ENCODE measurements at places on chromosomes 2 and 18.

DNA sequence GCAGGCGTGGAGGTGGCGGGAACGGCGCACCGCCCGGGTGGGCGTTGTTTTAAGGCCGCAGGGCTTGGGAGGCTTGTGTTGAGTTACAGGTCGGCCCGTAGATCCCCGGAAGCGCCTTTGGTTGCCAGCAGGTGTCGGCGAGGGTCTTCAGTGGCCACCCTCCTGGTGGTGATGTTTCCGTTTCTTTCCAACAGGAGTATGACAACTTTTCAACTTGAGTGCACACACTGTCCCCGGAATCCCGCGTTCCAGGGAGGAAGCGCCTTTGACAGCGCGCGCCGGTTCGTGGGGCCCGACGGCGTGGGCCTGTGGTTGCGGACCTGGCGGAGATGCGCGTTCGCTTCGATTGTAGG, 1.0 kb upstream of the HDAC4 start:
- DNase-seq: no peak
- H3K36me3 ChIP-seq: no peaks in the 10 kb centered on the region
- peaks cover 23% of the 10 kb centered on the region for H3K4me1 ChIP-seq
- peak overlapping the region; percentile 98 for H3K27ac ChIP-seq

GRCh38 chr18:59275406-59275949, 2.2 kb upstream of the RAX start:
- H3K27ac ChIP-seq: no peak overlapping the region
- no peak overlapping the region for H3K4me3 ChIP-seq
- DNase-seq: no peak

DNA sequence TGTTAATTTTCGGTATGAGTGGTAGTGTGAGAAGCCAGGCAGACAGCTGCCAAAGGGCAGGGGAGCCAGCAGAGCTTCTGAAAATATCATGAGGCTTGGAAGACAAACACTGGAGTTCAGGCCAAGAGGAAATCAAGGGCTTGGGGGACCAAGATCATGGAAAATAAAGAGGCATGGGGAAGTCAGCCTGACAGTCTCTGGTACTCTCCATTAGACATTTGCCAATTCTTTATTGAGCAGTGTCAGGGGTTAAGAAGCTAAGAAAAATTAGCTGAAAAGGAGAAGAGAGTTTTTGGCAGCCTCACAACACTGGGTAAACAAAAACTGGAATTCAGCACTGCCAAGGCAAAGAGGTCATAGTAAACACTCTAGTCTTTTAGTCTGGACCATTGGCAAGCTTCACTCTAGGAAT, 612.7 kb downstream of the EPHA4 start:
- no peaks in the 10 kb centered on the region for H3K4me1 ChIP-seq
- no peak for DNase-seq
- H3K27ac ChIP-seq: no peak overlapping the region

DNA sequence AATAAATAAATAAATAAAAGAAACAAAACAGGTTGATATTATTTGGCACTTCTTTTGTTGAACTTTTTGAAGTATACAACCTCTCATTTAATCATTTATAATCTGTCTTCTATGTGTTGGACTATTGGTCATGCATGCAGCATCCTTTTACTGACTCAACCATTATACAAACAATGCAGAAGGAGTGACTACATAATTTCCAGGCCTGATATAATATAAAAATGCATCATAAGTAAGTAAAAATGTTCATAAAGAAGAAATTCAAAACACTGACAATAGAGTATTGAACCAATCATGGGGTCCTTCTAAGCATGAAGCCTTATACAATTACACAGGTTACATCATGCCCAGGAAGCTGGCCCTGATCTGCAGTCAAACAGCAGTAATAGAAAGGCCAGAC, 141.5 kb upstream of the FN1 start:
- no peaks in the 10 kb centered on the region for H3K36me3 ChIP-seq
- no peak overlapping the region for H3K27ac ChIP-seq
- no peaks in the 10 kb centered on the region for H3K27me3 ChIP-seq
- no peak for DNase-seq
- no peak overlapping the region for H3K4me3 ChIP-seq

GRCh38 chr2:239700686-239701345, 300.0 kb upstream of the HDAC4 start:
- H3K4me3 ChIP-seq: no peak overlapping the region
- H3K4me1 ChIP-seq: no peaks in the 10 kb centered on the region
- no peak overlapping the region for H3K27ac ChIP-seq
- no peak for DNase-seq

DNA sequence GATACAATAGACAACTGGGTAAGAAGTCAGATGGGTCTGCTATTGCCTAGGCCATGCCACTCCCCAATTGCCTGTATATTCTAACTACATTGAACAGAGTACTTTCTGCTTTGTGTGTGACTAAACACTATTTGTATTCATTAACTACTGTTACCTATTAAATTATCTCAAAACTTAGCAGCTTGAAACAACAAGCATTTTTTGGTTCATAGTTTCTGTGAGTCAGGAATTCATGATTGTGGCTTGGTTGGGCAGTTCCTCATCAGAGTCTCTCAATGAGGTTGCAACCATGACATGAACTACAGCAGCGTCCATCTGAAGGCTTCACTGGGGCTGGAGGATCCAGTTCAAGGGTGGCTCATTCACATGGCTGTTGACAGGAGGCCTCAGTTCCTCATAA, 205.7 kb downstream of the EN1 start:
- no peak overlapping the region for H3K4me3 ChIP-seq
- no peak overlapping the region for H3K27ac ChIP-seq
- no peaks in the 10 kb centered on the region for H3K27me3 ChIP-seq
- H3K4me1 ChIP-seq: no peaks in the 10 kb centered on the region

DNA sequence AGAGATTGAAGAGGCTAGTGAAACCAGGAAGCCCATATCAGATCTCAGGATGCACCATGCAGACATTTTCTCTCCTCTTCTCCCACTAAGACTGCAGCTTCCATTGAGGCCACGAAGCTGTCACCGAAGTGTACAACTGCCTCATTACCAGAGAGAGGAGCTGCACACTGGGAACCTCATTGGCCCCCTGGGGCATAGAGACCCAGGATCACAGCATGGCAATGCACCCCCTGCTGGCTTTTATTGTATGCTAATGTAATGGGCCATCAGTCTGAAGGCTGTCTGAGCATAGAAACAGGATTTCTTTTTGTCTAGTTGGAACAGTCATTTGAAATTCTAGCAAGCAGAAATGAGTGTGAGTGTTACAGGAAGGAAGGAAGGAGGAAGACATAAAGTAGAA, 861.6 kb upstream of the CELF4 start:
- H3K36me3 ChIP-seq: no peaks in the 10 kb centered on the region
- no peaks in the 10 kb centered on the region for H3K27me3 ChIP-seq
- no peak overlapping the region for H3K27ac ChIP-seq
- H3K4me3 ChIP-seq: no peak overlapping the region
- DNase-seq: no peak

GRCh38 chr2:88003074-88003755, 13.1 kb downstream of the RNU2-63P start:
- no peak overlapping the region for H3K4me3 ChIP-seq
- H3K36me3 ChIP-seq: no peaks in the 10 kb centered on the region
- H3K27me3 ChIP-seq: peaks cover 3% of the 10 kb centered on the region
- no peak overlapping the region for H3K27ac ChIP-seq
- DNase-seq: no peak
- peaks cover 5% of the 10 kb centered on the region for H3K4me1 ChIP-seq

DNA sequence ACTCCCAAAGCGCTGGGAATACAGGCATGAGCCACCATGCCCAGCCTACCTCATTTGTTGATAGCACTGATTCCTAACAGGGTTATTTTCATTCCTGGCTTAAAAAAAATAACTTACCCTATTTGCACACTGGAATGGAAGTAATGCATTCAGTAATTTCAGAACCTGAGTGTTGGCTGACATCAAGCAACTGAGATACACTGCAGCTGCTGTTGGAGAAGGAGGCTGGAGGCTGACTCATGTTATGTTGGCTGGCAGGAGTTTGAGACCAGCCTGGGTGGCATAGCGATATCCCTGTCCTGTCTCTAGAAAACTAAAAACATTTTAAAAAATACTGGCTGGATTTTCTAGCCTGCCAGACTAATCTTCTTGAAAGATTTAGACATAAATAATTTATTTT, 385.1 kb upstream of the MEX3C start:
- H3K27me3 ChIP-seq: no peaks in the 10 kb centered on the region
- no peak overlapping the region for H3K4me3 ChIP-seq
- H3K36me3 ChIP-seq: no peaks in the 10 kb centered on the region

DNA sequence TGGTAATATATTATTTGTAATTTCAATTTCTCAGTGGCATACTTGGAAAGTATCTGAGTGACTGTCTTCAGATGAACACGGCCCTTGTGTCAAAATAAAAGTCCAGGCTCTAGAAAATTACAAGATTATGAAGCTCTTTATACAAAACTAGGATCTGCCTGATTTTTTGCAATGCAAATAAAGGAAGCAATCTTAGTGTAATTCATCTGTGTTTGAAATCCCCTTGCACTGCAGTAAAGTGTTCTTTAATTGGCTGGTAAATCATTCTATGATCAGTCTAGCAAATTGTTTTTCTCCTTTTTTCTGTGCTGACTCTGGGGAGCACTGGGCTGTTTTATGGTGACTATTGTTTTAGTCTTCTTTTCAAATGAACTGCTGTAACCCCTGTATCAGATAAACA, 1039.0 kb downstream of the SOCS6 start:
- H3K4me1 ChIP-seq: no peaks in the 10 kb centered on the region
- H3K4me3 ChIP-seq: no peak overlapping the region
- DNase-seq: no peak
- H3K27me3 ChIP-seq: no peaks in the 10 kb centered on the region

DNA sequence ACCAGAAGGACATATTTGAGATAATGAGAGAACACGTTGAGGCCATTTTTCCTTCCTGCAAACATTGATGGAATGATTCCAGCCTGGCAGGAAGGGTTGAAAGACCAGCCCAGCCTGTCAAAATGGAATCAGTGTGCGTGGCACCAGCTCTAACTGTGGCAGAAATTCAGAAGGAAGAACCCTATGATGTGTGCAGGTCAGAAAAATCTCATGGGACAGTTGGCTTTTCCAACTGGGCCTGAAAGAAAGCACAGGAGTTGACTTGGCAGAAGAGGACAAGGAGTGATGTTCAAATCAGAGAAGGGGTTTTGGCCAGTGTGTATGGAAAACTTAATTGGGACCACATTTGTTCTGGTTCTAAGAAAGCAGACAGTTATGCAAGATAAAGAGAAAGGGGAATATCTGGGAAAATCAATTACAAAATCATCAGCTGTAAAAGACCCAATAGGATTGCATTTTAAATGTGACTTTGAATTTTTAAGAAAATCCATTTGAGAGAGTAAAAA, 192.8 kb upstream of the PID1 start:
- no peak overlapping the region for H3K27ac ChIP-seq
- H3K4me3 ChIP-seq: no peak overlapping the region
- DNase-seq: no peak
- H3K4me1 ChIP-seq: no peaks in the 10 kb centered on the region
- no peaks in the 10 kb centered on the region for H3K36me3 ChIP-seq

DNA sequence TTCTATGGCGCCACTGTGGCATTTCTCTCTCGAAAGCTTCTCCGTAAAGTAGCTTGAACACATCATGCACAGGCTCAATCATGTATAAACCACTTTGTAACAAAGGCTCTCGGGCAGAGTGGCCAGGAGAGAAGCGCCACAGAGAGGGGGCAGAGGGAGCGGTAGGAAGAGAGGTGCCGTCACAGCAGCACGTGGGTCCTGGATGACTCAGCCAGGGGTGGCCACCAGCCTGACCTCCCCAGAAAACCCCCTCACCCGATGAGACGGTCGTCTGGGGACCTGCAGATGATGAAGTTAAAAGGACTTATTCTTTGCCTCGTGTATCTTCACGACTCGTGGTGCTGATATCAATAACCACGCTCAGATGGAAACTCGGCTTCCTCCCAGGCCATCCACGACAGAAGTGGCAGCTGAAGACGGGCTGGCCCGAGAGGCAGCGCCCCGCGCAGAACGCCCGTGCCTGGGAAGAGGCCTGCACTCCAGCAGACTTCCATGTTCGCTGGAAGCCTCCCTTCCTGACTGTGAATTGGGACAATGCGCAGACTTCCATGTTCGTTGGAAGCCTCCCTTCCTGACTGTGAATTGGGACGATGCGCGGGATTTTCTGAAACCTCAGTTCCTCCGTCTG, 46.4 kb upstream of the MTCL1 start:
- H3K36me3 ChIP-seq: no peaks in the 10 kb centered on the region
- H3K27me3 ChIP-seq: no peaks in the 10 kb centered on the region
- H3K27ac ChIP-seq: no peak overlapping the region

- no peaks in the 10 kb centered on the region for H3K36me3 ChIP-seq
- no peak overlapping the region for H3K4me3 ChIP-seq
- no peaks in the 10 kb centered on the region for H3K27me3 ChIP-seq
- no peak overlapping the region for H3K27ac ChIP-seq
- no peak for DNase-seq
Measured at GRCh38 chr2:105335469-105335868, 1.9 kb upstream of the C2orf49 start.

DNA sequence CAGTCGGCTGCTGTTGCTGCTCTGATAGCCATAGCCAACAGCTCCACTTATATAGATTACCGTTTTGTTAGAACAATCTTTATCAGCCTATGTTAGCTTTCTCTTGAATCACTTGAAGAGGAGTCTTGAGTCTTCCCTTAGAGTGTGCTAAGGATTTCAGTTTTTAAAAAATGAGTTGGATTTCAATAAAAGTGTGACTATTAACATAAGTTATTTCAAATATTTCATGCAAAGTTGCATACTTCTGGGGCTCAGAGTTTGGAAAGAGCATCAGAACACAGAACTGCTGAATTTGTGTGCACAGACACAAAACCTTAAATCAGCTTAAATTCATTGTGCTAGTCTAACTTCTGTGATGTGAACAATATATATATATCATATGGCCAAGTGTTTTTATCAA, 174.7 kb downstream of the MTX2 start:
- no peaks in the 10 kb centered on the region for H3K27me3 ChIP-seq
- H3K4me1 ChIP-seq: no peaks in the 10 kb centered on the region
- H3K4me3 ChIP-seq: no peak overlapping the region

DNA sequence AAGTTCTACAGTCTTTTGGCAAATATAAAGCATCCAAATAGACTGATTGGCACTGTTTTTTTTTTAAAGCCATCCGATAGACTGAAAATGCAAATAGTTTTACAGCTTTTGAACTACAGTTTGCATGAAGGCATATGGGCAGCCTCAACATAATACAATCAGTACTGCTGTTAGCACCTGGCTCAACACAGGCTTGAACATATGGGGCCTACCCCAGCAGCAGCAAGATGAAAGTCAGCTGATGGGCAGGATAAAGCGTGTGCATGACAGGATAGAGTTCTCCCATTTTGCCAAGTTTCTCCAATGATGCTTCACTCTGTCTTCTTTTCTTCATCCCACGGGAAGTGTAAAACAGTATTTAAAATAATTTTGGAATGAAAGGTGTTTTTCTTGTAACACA, 1.3 kb upstream of the AKAIN1 start:
- H3K27ac ChIP-seq: no peak overlapping the region
- no peaks in the 10 kb centered on the region for H3K4me1 ChIP-seq
- no peak overlapping the region for H3K4me3 ChIP-seq
- H3K27me3 ChIP-seq: peaks cover 63% of the 10 kb centered on the region
- no peak for DNase-seq
- H3K36me3 ChIP-seq: no peaks in the 10 kb centered on the region

GRCh38 chr2:108217211-108217610, 22.6 kb upstream of the SULT1C3 start:
- no peaks in the 10 kb centered on the region for H3K4me1 ChIP-seq
- H3K27ac ChIP-seq: no peak overlapping the region
- H3K27me3 ChIP-seq: no peaks in the 10 kb centered on the region
- DNase-seq: no peak
- no peak overlapping the region for H3K4me3 ChIP-seq

- no peaks in the 10 kb centered on the region for H3K4me1 ChIP-seq
- no peak for DNase-seq
- H3K27me3 ChIP-seq: no peaks in the 10 kb centered on the region
- H3K36me3 ChIP-seq: no peaks in the 10 kb centered on the region
- H3K27ac ChIP-seq: no peak overlapping the region
- H3K4me3 ChIP-seq: no peak overlapping the region
Measured at GRCh38 chr2:109230941-109231420, 102.0 kb downstream of the SH3RF3 start.

Data from transverse colon (tissue), 4 donors.